Central memory CD8-positive, alpha-beta T cell (primary cell): ENCODE measurements at places on chromosomes 11 and 22.

- peaks cover 60% of the 10 kb centered on the region for H3K36me3 ChIP-seq
- peak overlapping the region; percentile 82 for H3K4me3 ChIP-seq
Observed at GRCh38 chr11:64858467-64859263, 14.2 kb upstream of the CDC42BPG start.

DNA sequence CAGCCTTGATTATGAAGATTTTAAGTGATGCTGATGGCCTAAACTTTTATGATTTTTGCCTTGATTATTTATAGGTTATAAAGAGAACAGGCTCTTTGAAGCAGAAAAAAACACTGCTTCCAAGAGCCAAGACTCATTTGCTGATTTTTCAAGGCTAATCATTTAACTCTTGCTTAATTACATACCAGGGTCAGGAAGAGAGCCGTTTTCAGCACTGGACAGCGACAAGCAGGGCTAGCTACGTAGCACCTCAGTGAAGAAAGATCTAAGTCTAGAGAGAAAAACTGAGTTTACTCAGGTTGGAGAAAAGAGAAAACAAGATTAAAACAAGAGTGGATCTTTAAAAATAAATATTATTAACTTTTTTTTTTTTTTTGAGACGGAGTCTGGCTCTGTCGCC lies 615.4 kb upstream of the B3GAT1 start:
- no peaks in the 10 kb centered on the region for H3K4me1 ChIP-seq
- no peak overlapping the region for H3K4me3 ChIP-seq
- no peak for DNase-seq
- peaks cover 3% of the 10 kb centered on the region for H3K36me3 ChIP-seq
- H3K27ac ChIP-seq = no peak overlapping the region

GRCh38 chr11:45935349-45936064 lies 13.1 kb downstream of the LARGE2 start:
- H3K4me1 ChIP-seq = peaks cover 13% of the 10 kb centered on the region
- no peak overlapping the region for H3K4me3 ChIP-seq
- peaks cover 48% of the 10 kb centered on the region for H3K36me3 ChIP-seq
- H3K27me3 ChIP-seq = no peaks in the 10 kb centered on the region
- DNase-seq = no peak

GRCh38 chr22:33952776-33953175 lies 32.5 kb upstream of the LARGE1 start:
- no peak for DNase-seq
- H3K4me3 ChIP-seq = no peak overlapping the region
- no peaks in the 10 kb centered on the region for H3K36me3 ChIP-seq
- H3K27ac ChIP-seq = no peak overlapping the region
- no peaks in the 10 kb centered on the region for H3K4me1 ChIP-seq

GRCh38 chr11:123217897-123218296 lies 22.8 kb upstream of the CLMP start:
- H3K27me3 ChIP-seq = peaks cover 66% of the 10 kb centered on the region
- H3K36me3 ChIP-seq = no peaks in the 10 kb centered on the region
- no peak overlapping the region for H3K27ac ChIP-seq
- H3K4me1 ChIP-seq = no peaks in the 10 kb centered on the region
- no peak overlapping the region for H3K4me3 ChIP-seq

DNA sequence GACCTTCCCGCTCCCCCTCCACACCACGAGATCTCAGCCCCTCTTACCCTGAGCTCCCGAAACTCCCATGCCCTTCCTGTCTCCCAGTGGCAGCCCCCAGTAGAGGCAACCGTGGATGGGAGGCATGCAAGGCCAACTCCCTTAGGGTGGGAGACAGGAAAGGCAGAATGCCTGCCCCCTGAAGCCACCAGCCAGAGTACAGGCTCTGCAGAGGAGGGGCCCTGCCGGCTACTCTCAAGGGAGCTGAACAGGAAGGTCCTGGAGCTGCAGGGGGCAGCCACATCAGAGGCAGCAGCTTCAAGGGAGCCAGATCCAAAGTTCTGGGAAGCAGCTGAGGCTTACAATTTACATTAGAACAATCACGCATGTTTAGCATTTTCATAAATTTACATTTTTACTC lies 38.3 kb downstream of the PDE2A start:
- H3K36me3 ChIP-seq = peaks cover 2% of the 10 kb centered on the region
- DNase-seq = no peak
- H3K4me3 ChIP-seq = no peak overlapping the region
- H3K27me3 ChIP-seq = peaks cover 47% of the 10 kb centered on the region
- no peaks in the 10 kb centered on the region for H3K4me1 ChIP-seq
- no peak overlapping the region for H3K27ac ChIP-seq

- H3K27ac ChIP-seq = no peak overlapping the region
- peaks cover 3% of the 10 kb centered on the region for H3K36me3 ChIP-seq
- DNase-seq = no peak
- no peak overlapping the region for H3K4me3 ChIP-seq
Observed at GRCh38 chr22:45253039-45253641, 12.4 kb upstream of the KIAA0930 start.

GRCh38 chr11:82898241-82898640 lies 2.0 kb downstream of the PRCP start:
- no peak overlapping the region for H3K4me3 ChIP-seq
- peaks cover 14% of the 10 kb centered on the region for H3K36me3 ChIP-seq
- H3K27ac ChIP-seq = no peak overlapping the region
- peaks cover 51% of the 10 kb centered on the region for H3K4me1 ChIP-seq
- no peak for DNase-seq

DNA sequence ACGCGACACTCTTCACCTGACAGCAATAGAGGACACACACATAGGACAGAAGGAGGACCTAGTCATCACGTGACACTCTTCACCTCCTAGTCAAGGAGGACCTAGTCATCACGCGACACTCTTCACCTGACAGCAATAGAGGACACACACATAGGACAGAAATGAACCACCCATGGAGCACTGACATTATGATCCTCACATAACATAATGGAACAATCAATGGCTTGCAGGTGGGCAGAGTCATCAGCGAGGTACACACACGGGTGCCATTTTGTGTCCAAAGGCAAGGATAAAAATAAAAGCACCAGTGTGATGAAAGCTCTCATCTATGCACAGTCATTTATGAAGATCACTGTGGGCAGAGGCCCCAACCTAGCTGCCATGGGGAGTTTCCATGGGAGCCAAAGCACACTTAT lies 354.7 kb downstream of the LARGE1 start:
- no peaks in the 10 kb centered on the region for H3K27me3 ChIP-seq
- no peak overlapping the region for H3K4me3 ChIP-seq
- no peaks in the 10 kb centered on the region for H3K36me3 ChIP-seq

DNA sequence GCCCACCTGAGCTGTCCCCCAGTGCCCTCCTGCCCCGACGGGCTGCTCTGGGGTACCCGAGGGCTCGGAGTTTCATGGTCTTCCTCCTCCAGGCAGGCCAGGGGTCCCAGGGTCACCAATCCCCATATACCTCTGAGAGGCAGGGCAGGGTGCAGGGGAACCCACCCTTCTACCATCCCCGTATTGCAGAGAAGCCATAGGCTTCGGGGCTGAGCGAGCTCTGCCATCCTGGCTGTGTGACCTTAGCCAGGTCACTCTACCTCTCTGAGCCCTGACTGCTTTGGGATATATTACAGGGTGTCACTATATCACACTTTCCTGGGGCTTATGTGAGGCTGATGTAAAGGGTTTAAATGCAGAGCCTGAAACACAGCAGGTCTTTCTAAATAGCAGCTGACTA lies 57.4 kb downstream of the NAT10 start:
- H3K4me3 ChIP-seq = no peak overlapping the region
- no peaks in the 10 kb centered on the region for H3K36me3 ChIP-seq
- no peak overlapping the region for H3K27ac ChIP-seq
- DNase-seq = no peak

GRCh38 chr11:93143186-93143585 lies 54.6 kb downstream of the SLC36A4 start:
- no peak overlapping the region for H3K4me3 ChIP-seq
- peaks cover 2% of the 10 kb centered on the region for H3K36me3 ChIP-seq
- H3K27me3 ChIP-seq = no peaks in the 10 kb centered on the region
- no peaks in the 10 kb centered on the region for H3K4me1 ChIP-seq
- H3K27ac ChIP-seq = no peak overlapping the region
